ENCODE measurements at places on chromosomes 12 and 14. TPM values are rescaled to one million over a fixed set of nuclear protein-coding genes. Genes with fewer than 3 reads are reported as not detected.
A peak's percentile ranks its signal among the peaks of the same experiment; 100 is the strongest.

GRCh38 chr14:49924852-49925251 lies 32.0 kb downstream of the ARF6 start:
- DNase-seq = no peak

- DNase-seq = no peak
These were observed 13.4 kb downstream of the GPRC5D start for GRCh38 chr12:12938541-12938940.

GRCh38 chr12:68305278-68305677 lies 26.9 kb downstream of the MDM1 start:
- DNase-seq = no peak

- no peak for DNase-seq
These were observed 545.2 kb upstream of the MGAT4C start for GRCh38 chr12:86801439-86801838.

GRCh38 chr14:97428808-97429440 lies 631.7 kb downstream of the VRK1 start:
- DNase-seq = no peak

Gene ISM2
- total RNA-seq = not detected

DNA sequence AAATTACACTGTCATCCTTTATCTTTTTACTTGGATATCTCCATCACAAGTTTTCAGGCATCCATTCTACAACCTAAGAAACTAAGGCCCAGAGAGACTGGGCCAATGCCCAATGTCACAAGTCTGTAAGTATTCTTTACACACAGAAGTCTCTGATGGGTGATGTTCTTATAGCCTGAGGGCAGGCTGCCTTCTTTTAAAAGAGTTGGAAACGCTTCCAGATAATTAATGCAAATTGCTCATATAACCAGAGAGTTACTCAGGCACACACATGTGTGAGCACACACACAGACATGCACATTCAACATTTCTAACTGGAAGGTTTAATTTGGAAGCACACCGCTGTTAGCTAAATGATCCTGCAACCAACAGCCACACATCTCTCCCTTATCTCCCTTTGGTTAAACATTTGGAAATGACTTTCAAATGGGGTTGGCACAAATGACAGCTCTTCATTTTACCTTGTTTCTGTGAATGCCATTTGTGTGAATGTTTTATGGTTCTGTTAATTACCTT lies 160.8 kb upstream of the TMPO start:
- DNase-seq = no peak

Gene CYP46A1
- total RNA-seq = under 0.01 TPM

DNA sequence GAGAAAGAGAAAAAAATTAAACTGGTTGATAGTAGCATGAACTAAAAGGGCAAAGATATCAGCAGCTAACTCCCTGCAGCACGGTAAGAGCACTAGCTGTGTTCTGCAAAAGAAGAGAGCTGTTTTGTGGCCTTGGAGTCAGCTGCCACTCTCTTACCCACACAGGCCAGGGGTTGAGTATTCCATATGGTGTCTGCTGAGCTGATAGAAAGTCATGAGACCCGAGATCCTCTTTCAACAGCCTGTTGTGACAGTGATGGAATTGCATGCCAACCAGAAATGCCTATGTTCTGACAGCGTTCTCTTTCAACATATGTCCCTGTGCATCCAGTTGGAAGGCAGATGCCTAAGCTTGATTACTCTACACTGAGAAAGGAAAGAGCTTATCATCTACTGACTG lies 39.9 kb downstream of the TMTC1 start:
- DNase-seq = no peak

GRCh38 chr12:131861261-131862083 lies 33.0 kb upstream of the ULK1 start:
- no peak for DNase-seq

Gene ATL1
- total RNA-seq = 5.5 TPM

GRCh38 chr12:52691076-52691840 lies 11.1 kb upstream of the KRT1 start:
- DNase-seq = no peak

- DNase-seq = no peak
These were observed 73.0 kb downstream of the TMEM132D start for GRCh38 chr12:129830796-129831195.

- no peak for DNase-seq
These were observed 79.4 kb upstream of the BCL11B start for GRCh38 chr14:99351166-99352007.

DNA sequence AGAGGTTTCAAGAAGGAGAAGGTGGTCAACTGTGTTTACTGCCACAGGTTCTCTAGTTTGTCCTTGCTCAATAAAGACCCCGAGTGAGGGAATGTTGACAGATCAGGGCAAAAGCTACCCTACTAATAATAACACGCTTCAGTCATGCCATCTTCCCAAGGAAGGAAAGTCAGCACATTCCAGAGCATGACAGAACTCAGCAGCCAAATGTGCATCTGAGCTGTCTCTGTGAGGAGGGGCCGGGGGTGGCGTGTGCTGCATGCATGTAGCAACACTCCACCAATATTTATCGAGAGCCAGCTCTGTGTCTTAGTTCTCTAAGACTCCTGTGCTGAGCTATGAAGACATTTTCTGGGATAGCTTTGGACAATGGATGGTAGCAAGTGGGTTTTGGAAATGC lies 260.4 kb downstream of the DPF3 start:
- DNase-seq = no peak

GRCh38 chr12:58323676-58324075 lies 382.3 kb downstream of the ATP23 start:
- no peak for DNase-seq

GRCh38 chr12:1815814-1816729 lies 4.3 kb upstream of the LRTM2 start:
- no peak for DNase-seq

DNA sequence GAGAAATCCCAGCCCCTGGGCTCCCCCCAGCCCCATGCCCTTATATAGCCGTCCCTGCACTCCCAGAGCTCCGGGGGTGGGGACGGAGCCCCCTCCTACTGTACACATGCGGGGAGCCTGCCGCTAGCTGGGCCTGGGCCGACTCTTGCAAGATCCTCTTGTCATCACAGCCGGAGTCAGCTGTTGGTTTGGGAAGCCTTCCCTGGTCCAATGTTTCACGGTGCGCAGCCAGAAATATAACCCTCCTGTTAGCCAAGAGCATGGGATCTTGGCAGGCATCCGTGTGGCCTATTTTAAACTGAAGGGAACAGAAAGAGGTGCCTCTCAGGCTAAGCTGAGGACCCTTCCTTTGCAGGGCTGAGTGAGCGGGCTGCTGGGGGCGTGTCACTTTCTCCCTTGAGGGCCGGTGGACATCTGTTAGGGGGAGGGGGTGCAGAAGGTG lies 175.3 kb downstream of the TSPAN9 start:
- DNase-seq = no peak

GRCh38 chr14:94153750-94154342 lies 20.3 kb upstream of the PPP4R4 start:
- DNase-seq = no peak

DNA sequence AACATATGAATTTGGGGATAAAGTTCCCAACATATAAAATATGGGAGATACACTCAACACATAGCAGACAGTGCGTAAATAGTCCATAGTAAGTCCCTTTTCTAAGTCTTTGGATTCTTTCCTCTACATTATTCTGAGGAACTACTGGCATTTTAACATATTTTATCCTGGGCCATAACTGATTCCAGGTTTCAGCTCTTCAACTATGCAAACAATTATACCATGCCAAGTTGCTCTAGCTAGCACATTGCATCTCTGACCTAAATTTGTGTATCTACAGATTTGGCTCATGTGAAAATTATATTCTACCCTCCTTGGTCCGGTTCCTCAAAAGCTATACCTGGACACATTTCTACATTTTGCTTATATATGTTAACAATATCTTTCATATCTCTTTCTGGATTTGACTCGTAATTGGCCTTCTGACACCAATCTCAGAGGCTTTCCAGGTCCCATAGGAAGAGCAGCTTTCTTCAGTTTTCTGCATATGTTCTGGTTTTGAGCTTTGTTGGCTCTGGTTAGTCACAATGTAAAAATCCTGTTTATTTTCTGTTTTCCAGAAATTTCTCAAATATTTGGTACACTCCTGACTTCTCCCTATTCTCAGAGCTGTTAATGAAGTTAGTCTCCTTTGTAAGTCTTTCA lies 305.4 kb downstream of the BMP4 start:
- DNase-seq = no peak

DNA sequence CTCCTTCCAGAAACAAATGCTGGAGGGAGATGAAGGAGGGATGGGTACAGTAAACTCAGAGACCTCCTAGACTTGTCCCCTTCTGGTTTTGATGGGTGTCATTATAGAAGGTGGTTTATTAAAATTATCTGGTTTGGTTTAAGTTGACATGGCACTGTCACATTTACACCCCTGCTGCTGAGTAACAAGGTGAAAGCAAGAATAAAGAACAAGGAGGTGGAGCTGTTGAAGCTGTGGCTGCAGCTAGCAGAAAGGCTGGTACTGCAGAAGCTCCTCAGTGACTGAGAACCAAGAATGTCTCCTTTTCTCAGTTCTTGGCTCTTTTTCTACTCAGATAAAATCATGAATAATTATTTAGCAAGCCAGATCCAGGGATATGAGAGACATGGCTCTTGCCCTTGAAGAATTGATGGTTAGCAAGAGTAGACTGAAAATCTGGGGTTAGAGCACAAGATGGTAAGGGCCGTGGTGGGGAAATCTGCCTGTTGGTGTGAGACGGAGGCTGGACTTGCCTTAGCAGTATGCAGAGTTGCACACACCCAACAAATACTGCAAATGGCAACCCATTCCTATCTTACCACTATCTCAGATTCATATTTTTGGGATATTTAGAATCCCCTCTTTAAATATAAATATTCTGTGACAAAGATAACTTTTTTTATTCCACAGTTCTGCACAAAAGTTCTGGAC lies at the start of gene GZMH:
GZMH (minus strand) TSS at position 31 of the 690 bp plus-strand sequence. CDS start 72 bp downstream, outside the sequence.
- no peak for DNase-seq

GRCh38 chr12:121038861-121039668 lies at the start of gene OASL:
Gene OASL, minus strand, starts transcription at chr12:121039246. Its CDS starts 275 bp downstream, at chr12:121038971.
- no peak for DNase-seq

GRCh38 chr14:89841851-89842250 lies 112.7 kb downstream of the EFCAB11 start:
- DNase-seq = no peak

DNA sequence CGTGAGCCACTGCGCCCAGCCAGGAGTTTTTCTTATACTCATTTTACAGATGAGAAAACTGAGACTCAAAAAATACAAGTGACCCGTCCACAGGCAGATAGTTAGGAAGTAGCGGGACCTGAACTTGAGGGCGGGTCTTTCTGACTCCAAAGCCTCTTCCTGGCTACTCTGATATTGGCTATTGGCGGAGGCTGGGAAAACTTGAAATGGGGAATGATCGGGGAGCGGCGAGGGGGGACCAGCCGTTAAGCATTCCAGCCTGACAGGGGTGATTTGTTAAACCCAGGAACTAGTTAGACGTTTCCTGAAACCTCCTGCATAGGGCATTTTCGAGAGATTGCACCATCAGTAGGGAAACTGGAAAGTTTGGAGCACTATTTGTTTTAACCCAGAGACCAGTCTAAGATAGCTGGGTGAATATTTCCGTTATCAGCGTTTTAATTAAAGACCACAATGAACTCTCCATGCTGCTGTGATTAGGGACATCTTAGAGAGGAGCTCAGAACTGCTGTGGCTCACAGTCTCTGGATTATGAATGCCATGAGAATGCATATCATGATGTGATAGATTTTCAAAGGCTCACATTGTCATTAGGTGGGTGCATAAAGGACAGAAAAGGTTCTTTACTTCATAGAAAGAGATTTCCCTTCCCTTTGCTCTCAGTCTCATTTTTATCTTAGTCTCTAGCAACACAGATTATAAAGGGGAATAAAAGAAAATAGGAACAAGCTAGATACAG lies 2.5 kb downstream of the NR1H4 start:
- DNase-seq = no peak

- DNase-seq = no peak
These were observed 2.7 kb downstream of the CFAP251 start for GRCh38 chr12:121921066-121921465.

- DNase-seq = no peak
These were observed 191.1 kb downstream of the GRIN2B start for GRCh38 chr12:13790317-13790716.

Gene SLC17A8
- not detected for total RNA-seq

GRCh38 chr12:4109826-4110225 lies 163.7 kb upstream of the CCND2 start:
- DNase-seq = no peak

GRCh38 chr14:70359076-70359424 lies 433 bp downstream of the COX16 start:
- DNase-seq = no peak

GRCh38 chr14:89240414-89240813 lies 176.6 kb downstream of the FOXN3 start:
- DNase-seq = peak; percentile 13

DNA sequence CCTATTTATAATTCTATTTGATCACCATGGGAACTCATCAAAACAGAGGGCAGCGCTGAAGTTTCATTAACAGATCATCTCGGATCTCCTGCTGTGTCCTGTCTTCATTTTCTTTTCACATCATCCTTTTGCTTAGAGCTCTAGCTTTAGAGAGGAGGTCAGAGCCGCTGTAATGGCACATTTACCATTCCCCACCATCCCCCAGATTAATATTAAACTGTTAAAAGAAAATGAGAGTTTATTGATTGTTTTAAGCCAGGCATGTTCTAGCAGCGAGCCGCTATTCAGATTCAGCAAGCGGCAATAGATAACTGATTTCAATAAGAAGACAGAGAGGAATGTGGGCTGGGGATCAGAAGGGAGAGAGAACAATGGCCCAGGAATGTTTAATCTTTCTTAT lies 308.8 kb downstream of the EGLN3 start:
- DNase-seq = no peak

GRCh38 chr12:109652977-109653264 lies 60.7 kb upstream of the FAM222A start:
- no peak for DNase-seq

DNA sequence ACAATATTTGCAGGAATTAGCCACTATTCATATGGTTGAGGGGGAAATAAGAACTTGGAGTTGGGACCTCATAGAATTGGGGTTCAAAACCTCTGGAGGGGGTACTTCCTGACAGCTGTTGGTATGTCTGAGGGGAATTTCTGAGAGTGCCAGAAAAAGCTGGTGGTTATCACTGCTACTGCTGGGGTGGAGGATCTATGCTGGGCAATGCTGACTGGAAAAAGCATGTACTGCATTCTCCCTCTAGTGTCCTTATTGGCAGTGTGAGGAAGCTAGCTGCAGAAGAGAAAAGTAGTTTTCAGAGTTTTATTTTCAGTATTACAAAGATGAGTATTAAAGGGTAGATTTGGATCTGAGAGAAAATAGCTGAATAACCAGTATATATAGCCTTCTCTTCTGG lies 88.8 kb downstream of the FUT8 start:
- no peak for DNase-seq

GRCh38 chr12:31325524-31325875 lies 450 bp downstream of the SINHCAF start:
- DNase-seq = no peak

Gene RNASE7
- total RNA-seq = not detected

Gene CMKLR1
- total RNA-seq = 0.13 TPM

- DNase-seq = no peak
These were observed 122.0 kb downstream of the AACS start for GRCh38 chr12:125187148-125187745.

- DNase-seq = peak; percentile 75
These were observed 59.5 kb downstream of the VEZT start for GRCh38 chr12:95277139-95277538.
